Stimulated activated CD8-positive, alpha-beta memory T cell treated with anti-CD3 and anti-CD28 coated beads, Interleukin-7, amount 100 ng/mL, for 1 hour (primary cell): ENCODE measurements at places on chromosomes 2 and 18.

DNA sequence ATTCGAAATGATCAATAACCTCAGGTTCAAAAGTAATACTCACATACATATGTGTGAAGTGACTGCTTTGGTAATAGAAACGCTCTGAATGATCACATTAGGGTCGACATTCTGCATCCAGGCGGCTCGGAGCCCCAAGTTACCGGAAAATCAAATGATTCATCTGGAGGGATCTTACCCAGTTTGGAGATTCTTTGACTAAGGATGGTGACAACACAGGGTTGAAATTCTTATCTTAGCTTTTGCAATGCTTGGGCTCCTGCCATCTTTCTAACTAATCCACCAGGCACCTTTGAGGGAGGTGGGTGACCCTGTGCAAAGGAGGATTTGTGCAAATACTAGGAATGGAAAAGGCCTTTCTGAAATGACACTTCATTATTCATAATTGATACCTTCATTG is 10.8 kb downstream of the GBX2 start:
- DNase-seq, result no peak

- DNase-seq, result no peak
Measured at GRCh38 chr18:49725809-49726674, 87.3 kb downstream of the ACAA2 start.

DNA sequence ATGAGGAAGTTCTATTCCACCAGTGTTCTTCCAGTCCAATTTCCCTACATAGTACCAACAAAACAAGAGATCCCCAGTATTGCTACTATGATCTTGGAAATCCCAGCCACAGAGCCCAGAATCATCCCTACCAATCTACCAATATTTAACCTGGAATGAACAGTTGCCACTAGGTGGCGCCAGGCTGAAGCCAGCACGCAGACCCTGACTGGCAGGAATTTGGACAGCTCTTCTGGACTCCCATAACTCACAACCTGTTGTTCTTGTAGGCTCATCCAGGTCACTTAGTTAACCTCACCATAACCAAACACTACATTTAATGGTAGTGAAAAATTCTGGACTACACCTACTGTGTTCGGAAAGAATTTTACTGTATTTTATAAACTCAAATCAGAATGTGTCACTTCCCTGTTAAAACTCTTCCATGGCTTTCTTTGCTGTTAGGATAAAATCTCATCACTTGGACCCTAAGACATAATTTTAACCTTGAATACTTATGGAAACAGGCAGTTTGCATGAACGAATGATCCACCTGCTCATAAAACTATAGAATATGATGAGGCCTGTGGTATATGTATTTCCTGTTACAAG is 59.8 kb upstream of the SLC38A11 start:
- no peak for DNase-seq

- no peak for DNase-seq
Measured at GRCh38 chr2:27442920-27443282, 720 bp downstream of the KRTCAP3 start.

- no peak for DNase-seq
Measured at GRCh38 chr2:120736624-120737339, 1.1 kb downstream of the GLI2 start.

- peak; percentile 25 for DNase-seq
Measured at GRCh38 chr2:230319211-230319862, 7.7 kb upstream of the SP140L start.

DNA sequence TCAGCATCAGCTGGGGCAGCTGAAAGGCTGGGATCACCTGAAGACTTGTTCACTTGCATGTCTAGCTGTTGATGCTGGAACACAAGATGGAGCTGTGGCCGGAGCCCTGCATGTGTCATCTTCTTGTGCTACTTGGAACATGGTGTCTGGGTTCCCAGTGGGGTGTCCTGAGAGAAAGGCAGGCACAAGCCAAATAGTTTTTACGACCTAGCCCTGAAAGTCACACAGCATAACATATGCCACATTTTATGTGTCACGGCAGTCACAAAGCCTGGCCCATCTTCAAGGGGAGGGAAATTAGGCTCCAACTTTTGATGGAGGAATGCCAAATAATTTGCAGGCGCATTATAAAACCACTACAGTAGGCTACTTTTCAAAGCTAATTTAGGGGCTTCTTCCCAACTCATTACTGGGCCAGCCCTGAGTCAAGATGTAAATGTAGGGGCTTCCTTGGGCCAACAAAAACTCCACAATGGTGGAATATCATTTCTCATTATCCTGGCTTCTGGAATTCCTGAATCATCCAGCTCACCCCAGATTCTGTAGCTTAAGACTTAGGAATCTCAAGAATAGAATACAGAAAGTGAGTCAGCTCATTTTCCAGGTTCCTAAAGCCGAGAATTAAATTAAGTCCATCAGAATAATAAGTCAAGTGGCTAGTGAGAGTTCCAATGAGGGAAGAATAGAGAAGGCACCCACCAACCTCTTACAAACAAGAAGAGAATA is 543.0 kb downstream of the TNS1 start:
- no peak for DNase-seq

GRCh38 chr2:222976521-222977061 is 75.4 kb upstream of the KCNE4 start:
- no peak for DNase-seq

- no peak for DNase-seq
Measured at GRCh38 chr18:74632856-74633255, 35.2 kb downstream of the ZNF407 start.

DNA sequence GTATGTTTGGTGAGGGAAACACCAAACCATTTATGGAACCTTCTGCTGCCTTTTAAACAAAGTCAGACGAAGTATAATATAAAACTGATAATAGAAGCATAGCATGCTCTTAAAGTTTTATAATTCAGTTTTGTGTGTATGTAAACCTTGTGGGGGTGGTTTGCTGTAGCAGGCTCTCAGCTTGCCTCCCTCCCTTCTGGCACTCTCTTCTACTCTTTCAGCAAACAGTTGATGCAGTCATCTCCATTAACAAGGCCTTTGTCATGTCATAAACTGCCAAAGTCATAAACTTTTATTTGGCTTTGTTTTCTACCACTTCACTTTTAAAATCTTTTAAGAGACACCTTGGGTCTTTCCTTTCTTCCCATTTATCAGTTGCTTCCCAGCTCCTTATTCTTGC is 448.2 kb upstream of the SETBP1 start:
- DNase-seq, result no peak

DNA sequence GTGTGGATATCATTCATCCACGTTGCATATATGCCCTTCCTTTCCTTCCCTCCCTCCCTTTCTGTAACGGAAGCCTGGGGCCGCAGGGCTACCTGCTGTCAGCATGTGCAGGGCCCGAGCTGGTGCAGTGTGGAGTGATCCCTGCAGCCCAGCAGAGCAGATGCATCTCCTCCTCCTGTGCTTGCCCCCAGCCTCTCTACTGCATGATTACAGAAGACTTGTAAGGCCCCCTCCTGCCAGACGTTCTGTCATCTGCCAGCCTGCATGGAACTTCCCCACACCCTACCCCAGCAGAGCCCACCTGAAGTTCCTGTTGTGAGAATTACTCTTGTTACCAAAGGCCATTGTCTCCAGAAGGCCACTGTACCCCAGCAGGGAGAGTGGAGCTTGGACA is 67.5 kb upstream of the FOSL2 start:
- DNase-seq, result no peak

DNA sequence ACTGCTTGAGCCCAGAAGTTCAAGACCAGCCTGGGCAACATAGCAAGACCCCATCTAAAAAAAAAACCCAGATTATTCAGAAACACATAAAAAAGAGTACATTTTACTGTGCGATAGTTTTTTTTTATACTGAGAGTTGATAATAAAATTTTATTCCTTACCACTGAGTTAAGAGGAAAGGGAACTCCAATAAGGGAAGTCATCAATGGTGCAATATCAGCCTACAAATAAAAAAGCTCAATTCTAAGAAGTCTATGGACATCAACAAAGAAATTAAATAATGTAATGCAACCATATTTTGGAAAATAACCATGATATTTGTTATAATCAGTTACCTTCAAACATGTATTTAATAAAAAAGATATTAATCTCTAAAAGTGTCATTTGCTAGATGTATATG is 46.6 kb downstream of the PIGN start:
- no peak for DNase-seq

DNA sequence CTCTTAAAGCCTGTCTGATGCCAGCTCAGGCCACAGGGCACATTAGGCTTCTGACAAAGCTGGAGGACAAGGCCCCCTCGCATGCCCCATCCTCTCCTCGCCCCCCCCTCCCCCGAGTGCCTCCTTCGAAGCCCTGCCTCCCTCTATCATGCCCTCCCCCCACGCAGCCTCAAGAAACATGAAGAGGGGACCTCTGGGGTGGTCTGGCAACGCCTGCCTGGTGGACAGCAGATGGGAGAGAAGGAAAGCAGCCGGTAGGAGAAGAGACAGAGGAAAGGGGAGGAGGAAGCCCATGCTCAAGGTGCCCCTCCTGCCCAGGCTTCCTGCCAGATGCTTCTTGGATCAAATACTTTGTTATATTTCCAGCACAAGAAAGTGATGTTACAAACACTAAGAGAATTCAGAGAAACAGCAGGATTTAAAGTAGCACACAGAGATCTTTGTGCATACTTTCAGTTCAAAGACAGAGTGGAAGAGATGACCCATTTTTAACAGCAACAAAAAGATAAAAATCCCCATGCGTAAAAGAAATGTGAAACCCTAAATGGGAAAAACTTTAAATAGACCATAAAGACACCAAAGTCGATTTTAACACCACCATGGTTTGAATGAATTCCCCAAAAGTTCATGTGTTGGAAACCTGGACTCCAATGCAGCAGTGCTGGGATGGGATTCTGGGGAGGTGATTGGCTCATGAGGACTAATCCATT is 19.0 kb downstream of the BOK start:
- DNase-seq, result no peak
